ENCODE measurements at places on chromosomes 6 and 20. TPM values are rescaled to one million over a fixed set of nuclear protein-coding genes. Genes with fewer than 3 reads are reported as not detected.

- DNase-seq, result no peak
Measured at GRCh38 chr20:50346374-50347283, 156.0 kb downstream of the CEBPB start.

DNA sequence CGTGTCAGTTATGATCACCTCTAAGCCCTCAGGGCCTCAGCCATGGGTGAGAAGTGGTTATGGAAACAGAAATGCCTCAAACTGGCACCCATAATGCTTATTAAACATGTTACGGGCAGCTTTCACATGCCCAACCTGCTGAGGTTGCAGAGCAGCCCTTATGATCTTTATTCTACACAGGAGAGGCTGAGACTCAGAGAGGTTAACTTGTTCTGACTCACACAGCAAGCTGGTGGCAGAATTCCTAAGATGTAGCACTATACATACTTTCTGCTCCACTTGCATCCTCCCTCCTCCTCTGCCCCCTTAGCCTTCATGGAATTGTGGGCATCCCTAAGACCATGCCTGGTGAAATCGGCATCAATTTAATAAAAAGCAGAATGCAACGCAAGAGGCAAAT is 34.7 kb upstream of the IGF2R start:
- no peak for DNase-seq

DNA sequence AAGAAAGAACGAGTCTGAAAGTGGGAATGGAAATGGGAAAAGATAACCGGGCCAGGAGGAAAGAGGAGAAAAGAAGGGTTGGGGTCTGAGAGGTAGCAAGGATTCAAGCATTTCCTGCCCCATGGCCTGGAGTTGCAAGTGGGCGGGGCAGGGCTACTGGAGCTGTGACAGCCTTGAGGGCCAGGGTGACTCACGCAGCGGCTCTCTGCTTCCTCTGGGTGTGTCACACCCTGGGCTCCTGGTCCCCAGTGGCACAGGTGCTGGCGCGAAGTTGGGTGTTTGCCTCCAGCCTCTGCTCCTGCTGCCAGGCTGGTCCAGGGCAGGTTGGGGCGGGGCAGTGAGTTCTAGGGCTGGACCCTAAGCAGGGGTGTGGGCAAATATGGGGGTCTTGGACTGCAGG is 3.3 kb upstream of the ULBP3 start:
- DNase-seq, result peak; percentile 42

DNA sequence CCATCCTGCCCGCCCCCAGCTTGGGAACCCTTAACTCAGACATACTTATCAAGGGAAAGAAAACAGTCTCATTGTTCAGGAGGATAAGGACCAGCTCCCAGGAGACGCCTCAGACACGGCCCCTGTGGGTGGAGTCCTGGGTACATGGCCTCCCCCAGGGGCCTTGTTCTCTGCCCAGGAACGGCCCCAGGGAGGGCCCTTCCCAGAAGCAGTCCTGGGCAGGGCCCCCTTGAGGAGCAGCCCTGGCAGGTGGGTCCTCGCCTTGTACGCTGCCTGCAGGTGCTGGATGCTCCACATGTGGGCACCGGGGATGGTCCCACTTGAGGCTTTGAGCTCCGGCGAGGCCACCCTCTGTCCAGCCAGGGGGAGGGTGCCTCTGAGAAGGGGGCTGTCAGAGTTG is 4.5 kb upstream of the GATA5 start:
- DNase-seq, result no peak

DNA sequence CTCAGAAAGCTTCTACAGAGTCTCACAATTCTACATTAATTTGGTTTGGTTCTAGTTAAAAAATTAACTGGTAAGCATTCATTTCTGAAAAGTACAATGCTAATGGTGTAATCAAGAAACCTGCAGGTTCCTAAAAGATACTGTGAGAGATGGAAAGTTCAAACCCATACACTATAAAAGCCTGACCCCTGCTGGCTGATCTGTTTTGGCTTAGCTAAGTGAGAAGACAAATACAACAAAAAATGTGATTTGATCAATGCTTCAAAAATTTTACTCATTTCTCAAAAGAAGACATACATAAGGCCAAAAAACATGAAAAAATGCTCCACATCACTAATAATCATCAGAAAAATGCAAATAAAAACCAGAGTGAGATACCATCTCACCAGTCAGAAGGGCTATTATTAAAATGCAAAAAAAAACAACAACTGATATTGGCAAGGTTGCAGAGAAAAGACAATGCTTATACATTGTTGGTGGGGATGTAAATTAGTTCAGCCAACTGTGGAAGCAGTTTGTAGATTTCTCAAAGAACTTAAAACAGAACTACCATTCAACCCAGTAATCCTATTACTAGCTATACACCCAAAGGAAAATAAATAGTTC is 102.8 kb downstream of the MOXD1 start:
- DNase-seq, result no peak

- DNase-seq, result no peak
Measured at GRCh38 chr20:50380697-50381040, 129.5 kb upstream of the PTPN1 start.

DNA sequence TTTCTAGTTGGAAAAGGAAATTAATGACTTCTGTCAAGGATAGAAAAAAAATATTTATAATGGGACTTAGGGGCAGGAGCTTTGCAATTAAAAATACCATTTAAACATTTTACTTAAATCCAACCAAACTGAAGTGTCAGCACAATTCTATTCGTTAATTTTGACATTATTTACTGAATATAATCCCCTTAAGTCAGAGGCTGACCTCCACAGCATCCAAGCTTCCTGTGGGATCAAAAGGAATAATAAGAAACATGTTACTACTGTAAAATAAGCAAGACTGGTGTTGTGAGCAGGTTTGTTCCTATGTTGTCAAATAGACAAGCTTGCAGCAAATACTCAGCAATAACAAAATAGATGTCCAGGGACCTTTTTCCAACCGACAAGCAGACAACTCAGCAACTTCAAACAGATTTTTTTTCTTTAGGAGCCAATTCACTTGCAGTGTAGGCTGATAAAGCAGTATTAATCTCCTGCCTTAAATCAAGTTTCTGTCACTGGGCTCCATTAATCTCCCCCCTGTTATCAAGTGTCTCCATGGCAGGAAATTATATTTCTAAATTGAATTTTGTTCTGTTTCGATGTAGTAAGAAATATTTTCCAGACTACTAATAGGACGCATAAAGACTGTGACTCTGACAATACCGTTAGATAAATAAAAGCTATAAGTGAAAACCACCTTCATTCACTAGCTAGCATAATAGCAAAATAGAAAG is 157.4 kb downstream of the HACE1 start:
- no peak for DNase-seq

GRCh38 chr6:4316867-4317400 is 181.6 kb upstream of the ECI2 start:
- no peak for DNase-seq

DNA sequence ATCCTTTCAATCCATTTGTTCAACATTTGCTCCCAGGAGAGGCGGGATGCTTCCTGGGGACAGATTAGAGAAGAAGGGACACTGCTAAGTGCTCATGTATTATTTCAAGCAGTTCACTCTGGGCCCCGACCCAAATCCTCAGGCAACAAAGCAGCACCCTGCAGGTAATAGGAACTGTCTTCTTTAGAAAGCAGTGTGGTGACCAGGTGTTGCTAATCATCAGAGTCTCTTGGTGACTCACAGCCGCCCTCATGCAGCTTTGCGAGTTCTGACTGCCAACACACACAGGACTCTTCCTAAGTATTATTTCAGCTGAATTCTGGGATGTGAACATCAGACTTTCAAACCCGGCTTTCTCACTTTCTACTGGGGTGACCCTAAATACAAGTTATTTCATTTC is 356.4 kb downstream of the PRKN start:
- no peak for DNase-seq

GRCh38 chr6:5936631-5937030 is 70.1 kb downstream of the NRN1 start:
- no peak for DNase-seq

The JAG1 gene
- 0.11 TPM for total RNA-seq

The HMGCLL1 gene
- not detected for total RNA-seq
